ENCODE measurements at places on chromosomes 5 and 9.

GRCh38 chr9:121841771-121842611 lies 190.6 kb downstream of the DAB2IP start:
- no peak for DNase-seq

DNA sequence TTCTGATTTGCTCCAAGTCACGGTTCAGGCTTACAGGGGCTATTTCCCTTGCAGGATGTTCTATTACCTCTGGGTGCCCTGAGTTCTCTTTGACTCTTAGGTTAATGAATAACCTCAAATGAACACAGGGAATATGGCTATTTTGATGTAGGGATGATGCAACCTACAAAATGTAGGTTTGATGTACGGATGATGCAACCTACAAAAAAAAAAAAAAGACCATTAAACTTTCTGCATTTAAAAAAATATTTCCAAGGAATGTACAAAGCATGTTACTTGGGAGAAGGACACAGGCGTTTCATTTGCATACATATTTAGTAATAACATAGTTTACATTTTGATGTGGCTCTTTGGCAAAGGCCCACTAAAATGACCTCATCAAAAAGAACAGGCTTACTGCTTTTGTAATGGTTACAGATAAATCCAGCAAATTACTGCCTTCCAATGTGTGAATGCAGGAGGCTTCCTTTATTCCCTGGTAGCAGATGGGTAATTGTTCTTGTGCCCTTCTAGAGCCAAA lies 36.3 kb downstream of the ZNF474 start:
- DNase-seq, result no peak

GRCh38 chr9:137243626-137244485 lies 2.8 kb downstream of the TUBB4B start:
- DNase-seq, result no peak

GRCh38 chr5:91109634-91110033 lies 273.5 kb downstream of the ARRDC3 start:
- no peak for DNase-seq

DNA sequence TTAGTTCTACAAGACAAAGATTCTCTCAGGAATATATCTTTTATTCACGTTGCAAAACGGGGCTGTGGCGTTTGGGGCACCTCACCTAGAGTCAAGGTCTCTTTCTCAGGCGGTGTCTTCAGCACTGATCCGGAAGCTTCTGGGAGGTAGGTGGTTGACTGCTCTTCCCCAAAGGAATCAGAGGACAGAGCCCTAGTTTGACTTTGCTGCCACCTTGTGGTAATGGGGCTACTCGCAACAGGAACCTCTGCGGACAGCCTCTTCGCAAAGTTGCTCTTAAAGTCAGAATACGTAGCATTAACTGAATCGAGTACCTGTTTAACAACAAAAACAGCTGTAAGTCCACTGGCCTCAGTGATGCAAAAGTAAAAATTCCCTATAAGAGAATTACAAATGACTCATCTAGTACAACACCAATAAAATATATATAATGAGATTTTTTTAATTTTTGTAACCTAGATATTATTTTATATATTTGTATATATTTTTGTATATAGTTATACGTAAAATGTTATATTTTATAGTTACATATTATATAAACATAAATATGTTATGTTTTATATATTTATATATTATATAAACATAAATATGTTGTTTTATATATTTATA lies 13.3 kb upstream of the GPX8 start:
- peak; percentile 54 for DNase-seq

- DNase-seq, result no peak
Observed at GRCh38 chr5:37807621-37808301, 32.1 kb downstream of the GDNF start.

- DNase-seq, result no peak
Observed at GRCh38 chr9:96149533-96150280, 152.3 kb downstream of the HSD17B3 start.

Measured in thymus (tissue), 14 donors.